ENCODE measurements at places on chromosomes 2 and 18.

DNA sequence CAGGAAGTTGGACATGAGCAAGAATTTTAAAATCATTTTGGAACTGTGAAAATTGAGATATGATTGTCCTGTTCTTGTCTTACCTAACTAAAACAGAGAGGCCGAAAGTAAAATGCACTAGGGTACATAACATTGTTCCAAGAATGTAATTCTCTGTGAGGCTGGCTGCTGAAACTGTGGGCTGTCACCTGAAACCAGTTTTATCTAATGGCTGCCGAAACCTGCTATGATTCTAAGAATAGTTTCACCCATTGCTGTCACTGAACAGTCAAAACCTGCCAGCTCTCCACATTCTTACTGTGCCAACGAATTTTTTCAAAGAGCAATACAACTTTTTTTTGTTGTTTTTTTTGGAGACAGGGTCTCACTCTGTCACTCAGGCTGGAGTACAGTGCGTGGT is 119.3 kb upstream of the ZSWIM2 start:
- DNase-seq: no peak

DNA sequence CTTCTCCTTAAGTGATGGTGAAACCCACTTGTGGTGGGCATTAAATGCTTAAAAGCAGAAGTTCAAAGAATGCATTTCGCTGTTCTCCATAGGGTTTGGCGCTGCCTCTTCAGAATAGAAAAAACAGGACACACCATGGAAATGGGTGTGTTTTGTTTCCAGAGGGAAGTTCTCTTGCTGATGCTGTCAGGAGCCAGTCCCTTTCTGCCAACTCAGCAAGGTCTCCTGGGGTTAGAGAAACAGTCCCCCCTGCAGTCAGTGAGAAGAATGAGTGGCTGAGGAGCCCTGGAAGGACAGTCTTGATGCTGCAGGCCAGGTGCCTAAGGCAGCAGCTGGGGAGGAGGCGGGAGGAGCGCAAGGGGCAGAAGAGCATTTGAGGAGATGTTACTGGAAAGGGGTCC is 37.8 kb upstream of the ASAP2 start:
- DNase-seq: no peak

GRCh38 chr2:73255907-73256617 is 22.0 kb downstream of the CCT7 start:
- DNase-seq: no peak

DNA sequence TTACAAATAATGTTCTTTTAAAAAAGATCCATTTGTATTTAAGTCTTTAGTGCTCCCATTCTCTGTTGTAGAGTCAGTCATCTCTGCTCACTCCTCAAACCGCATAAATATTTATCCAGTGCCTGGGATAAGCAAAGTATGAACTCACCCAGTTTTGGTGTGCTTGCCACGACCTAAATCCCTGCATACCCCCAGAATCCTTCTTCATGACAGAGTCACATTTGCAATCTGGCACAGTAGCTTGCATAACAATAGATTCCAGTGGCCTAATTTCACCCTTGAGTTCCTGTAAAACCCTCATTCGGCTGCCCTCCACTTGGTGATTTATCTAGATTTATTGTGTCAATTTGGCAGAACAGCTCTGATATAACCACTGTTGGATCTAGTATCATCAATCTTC is 92.9 kb downstream of the DTNA start:
- DNase-seq: no peak

DNA sequence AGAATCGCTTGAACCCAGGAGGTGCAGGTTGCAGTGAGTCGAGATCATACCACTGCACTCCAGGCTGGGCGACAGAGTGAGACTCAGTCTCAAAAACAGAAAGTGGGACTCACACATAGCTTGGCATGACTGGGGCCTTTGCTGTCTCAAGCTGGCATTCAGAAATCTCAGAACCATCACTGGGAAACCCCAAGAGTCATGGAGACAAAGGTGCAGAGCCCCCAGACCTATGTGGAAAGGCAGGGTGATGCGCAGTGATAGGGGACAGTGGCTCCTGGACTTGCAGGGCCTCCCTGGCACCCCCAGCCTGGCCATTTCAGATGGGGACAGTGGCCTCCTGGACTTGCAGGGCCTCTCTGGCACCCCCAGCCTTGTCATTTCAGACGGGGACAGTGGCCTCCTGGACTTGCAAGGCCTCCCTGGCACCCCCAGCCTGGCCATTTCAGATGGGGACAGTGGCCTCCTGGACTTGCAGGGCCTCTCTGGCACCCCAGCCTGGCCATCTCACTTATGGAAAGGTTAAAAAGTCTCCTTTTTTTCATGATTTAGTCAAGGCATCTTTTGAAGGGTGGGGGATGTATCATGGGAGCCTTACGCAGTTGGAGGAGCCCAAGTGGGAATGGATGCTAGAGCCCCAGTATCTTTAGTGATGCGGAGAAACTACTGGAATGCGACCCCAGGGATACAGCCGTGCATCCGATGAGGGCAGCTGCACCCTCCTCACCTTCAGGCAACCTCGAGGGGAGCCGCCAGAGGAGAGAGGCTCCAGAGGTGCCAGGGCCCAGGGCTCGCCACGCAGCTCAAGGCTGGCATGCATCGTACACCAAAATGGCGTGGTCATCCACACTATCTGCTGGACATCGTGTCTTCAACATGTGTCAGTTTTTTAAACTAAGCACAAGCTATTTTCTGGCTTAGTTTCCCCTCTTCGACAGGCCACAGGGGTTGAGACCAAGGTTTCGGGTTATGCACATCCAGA is 30.5 kb downstream of the ZNF516 start:
- no peak for DNase-seq

GRCh38 chr2:113149553-113150257 is 22.3 kb downstream of the IL1RN start:
- no peak for DNase-seq

- DNase-seq: no peak
These were observed 45.9 kb downstream of the MARCO start for GRCh38 chr2:118987886-118988285.

GRCh38 chr2:30334762-30335363 is 103.5 kb downstream of the LBH start:
- DNase-seq: no peak

GRCh38 chr18:12248926-12249720 is 5.0 kb upstream of the CIDEA start:
- DNase-seq: no peak

DNA sequence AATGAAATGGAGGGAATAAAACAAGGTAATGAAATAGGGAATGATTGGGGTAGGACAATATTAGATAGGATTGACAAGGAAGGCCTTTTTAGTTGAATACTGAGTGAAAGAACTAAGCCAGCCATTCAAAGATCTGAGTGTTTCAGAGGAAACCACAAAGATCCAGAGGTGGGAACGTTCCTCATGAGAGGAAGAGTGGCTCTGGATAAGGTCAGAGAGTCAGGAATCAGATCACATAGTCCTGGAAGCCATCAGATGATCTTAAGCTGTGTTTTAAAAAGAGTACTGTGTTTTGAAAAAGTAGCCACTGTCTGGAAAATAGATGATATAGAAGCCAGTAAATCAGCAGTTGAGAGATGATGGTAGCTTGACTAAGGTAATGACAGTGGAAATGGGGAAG is 11.8 kb downstream of the TTLL4 start:
- no peak for DNase-seq

DNA sequence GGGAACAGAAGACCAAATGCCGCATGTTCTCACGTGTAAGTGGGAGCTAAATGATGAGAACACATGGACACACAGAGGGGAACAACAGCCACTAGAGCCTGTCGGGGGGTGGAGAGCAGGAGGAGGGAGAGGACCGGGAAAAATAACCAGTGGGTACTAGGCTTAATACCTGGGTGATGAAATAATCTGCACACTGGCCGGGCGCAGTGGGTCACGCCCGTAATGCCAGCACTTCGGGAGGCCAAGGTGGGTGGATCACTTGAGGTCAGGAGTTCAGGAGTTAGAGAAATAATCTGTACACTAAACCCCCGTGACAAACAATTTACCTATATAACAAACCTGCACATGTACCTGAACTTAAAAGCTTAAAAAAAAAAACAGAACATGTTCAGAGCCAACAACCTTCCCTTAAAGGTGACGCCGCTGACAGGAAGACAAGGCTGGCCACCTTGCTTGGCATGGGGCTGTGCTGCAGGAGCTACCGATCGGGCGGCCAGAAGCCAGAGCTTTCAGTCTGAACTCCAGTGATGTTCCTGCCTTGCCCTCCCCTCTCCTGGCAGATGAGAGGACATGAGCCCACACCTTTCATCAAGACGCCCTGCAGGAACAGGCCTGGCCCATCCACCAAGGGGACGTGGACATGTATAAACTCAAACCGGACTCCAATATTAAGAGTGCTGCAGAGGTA is 11.2 kb downstream of the SLC66A2 start:
- no peak for DNase-seq

- no peak for DNase-seq
These were observed 150.6 kb downstream of the TMX3 start for GRCh38 chr18:68564351-68564750.

DNA sequence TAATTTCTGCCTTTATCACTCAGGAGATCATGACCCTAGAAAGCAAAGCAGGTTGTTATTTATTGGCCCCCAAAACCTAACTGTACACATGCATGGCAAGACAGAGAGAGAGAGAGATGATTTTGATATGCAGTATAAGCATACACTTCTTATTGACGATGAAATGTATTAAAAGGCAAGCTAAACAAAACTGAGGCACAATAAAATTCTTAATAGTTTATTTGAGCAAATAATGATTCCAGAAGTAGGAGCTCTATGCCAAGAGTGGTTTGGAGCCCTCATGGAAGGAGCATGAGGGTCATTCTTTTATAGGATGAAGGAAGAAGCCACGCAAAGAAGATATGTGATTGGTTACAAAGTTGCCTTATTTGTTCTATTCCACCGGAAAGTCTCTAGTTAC is 616.0 kb downstream of the FBXO15 start:
- DNase-seq: no peak

DNA sequence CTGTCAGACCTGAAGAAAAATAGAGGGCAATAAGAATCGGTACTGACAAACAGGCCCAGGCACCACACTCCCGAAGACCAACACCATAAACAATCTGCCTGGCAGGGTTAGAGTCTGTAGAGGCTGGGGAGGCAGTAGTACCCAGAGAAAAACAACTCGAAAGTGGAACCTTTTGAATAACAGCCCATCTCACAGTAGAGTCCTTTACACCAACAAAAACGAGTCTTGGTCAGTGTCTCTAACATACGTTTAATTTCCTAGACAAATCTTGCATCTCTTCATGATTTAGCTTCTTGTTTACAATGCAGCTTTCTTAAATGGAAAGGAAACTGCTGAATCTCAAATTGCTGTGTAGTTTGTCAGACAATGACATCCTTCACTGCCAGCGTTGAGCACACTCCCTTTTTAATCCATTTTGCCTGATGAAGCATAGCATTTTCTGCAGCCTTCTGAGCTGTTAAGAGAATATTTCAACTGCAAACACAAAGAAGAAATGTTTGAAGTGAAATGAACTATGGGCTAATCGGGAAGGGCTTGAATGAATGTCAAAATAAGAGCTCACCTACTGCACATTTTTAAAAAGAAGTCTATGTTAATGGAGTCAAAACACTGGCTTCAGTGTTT is 73.1 kb upstream of the DSG1 start:
- DNase-seq: no peak

- DNase-seq: no peak
These were observed 149.0 kb upstream of the GLI2 start for GRCh38 chr2:120586507-120587278.

DNA sequence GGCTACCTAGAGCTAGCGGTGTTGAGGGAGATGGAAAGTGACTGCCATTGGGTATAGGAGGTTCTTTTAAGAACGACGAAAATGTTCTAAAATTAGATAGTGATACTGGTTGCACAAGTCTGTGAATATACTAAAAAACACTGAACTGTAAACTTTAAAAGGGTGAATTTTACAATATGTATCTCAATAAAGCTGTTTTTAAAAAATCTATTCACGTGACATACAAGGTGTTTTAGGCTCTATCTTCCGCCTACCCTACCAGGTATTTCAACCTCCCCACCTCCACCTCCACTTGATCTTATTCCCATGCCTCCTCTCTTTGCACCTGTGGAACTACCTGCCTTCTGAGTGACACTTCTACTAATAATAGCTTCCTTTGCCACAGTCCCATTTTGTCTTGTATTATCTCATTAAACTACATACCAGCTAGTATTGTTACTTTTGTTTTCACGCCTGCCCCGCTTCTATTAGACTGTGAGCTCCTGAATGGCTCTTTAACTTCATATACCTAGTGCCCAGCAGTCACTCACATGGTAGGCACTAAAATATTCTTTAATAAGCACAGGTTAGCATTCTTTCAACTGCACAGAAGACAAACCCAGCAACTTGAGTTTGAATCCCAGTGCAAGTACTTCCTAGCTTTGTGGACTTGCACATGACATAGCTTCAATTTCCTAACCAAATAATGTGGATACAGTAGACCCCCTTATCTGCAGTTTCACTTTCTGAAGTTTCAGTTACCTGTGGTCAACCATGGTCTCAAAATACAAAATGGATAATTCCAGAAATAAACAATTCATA is 9.3 kb downstream of the ITSN2 start:
- DNase-seq: no peak

DNA sequence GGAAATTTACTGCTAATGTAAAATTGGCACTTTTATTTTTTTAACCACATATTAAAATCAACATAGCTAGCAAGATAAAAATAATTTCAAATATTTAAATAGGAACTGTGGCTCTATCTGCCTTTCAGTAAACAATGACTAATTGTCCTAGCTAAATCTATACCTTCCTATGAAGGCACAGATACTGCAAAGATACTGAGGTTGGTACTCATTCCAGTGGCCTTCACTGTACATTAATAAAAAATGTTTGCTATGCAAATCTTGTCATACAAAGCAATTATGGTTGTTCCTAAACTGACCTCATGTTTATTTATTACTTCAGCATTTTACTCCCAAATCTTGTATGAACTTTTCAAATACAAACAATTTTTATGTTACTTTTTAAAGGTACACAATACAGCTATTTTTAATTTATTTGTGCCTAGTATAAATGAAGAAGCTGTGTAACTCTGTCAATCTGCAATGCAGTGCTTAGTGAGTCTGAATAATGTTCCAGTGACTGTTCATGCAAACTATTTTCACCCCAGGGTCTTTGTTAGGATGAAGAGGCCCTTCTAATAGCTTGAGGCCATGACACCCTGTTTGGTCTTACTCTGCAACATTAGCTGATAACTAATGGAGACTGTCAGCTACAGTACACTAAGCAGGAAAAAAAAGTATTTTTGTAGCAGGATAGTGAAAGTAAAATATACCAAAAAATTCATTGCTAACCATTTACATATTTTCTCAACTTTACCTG is 9.3 kb upstream of the ERBB4 start:
- DNase-seq: no peak

DNA sequence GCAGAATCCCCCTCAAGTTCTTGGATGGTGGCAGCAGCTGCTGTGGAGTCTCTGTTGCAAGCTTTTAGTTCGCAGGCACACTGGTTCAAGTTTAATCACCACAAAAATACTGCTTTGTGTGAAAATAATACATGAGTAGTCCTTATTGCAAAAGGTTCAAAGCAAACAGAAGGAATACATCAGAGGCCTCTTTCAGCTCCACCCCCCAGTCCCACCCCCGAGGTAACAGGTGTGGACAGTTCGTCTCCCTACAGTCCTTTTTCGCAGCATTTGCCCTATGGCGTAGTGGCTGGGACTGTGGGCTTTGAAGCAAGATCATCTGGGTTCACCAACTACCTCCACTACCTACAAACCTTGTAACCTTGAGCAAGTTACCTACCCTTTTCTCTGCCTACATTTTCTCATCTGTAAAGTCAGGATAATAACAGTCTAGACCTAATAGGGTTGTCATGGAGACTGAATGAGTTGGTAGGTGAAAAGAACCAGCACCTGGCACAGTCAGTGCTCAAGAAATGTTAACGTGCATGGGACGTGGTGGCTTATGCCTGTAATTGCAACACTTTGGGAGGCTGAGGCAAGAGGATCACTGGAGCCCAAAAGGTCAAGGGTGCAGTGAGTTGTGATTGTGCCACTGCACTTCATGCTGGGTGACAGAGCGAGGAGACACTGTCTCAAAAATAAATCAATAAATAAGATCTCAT is 61.7 kb downstream of the TCF7L1 start:
- no peak for DNase-seq

All from CD8-positive, alpha-beta T cell (primary cell).